H4 (cell line): ENCODE measurements at places on chromosomes 4 and X. TPM values are rescaled to one million over a fixed set of nuclear protein-coding genes. Genes with fewer than 3 reads are reported as not detected.

Gene SLC16A2
- 3.8 and 4.9 TPM in 2 replicates for total RNA-seq

- no peak for DNase-seq
These were observed 627 bp upstream of the HSD17B11 start for GRCh38 chr4:87391576-87392054.

DNA sequence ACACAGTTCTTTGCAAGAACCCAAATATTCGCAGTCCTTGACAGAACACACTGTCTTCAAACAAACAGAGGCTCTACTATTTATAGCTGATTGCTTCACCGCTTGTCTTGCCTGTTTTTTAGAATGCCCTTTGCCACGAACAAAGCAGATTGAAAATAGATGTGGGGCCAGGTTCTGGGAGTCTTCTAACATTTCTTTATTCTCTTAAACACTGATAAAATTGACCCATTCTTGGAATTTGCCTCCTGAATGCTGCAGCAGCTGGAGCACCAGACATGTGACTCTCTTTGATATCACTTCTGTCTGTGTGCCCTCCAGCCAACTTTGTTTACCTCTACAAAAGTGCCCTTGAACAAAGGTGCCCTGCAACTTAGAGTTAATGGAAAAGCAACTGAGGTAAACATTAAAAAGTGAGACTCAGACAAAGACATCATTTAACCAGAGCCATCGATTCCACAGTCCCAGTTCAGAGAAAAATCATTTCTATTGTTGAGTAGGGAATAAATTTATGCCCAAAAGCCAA lies 64.2 kb upstream of the SPP1 start:
- no peak for DNase-seq

Gene CCDC158
- not detected in 2 replicates for total RNA-seq

DNA sequence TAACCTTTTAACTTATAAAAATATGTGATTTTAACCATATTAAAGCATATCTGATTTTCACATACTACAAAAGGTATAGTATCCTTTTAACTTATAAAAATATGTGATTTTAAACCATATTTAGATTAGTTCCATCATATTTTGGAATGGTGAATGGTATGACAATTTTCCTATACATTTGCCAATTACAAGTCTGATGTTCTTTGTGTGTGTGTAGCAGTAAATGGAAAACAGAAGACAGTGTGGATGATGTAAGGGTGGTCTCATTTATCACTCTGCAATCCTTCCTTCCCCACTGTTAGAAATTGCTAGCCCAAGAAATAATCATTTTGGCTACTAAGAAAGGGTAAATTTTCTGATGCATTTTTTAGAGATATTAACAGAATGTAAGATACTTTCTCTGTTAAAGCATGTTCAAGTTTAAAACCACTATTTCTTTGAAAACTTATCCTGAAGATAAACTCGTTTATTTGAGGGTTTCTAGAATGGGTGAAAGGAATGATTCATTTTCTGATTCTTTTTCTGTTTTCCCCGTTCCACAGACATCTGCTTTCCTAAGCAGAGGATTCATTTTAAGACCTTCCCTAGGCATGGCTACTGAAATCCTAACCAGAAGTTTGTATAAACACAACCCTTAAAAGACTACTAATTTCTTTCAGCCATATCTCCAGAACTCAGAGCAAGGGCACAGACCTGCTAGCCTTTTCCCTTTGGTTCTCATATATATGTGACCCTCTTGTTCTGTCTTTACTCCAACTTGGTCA lies 21.0 kb downstream of the NUDT6 start:
- DNase-seq, result no peak
